ENCODE measurements at places on chromosomes 1 and 21.

GRCh38 chr1:12456979-12457378 is 161.0 kb downstream of the DHRS3 start:
- DNase-seq = no peak

GRCh38 chr1:51871351-51871975 is 7.1 kb downstream of the NRDC start:
- no peak for DNase-seq

GRCh38 chr1:114093624-114094362 is 59.9 kb downstream of the SYT6 start:
- DNase-seq = no peak

DNA sequence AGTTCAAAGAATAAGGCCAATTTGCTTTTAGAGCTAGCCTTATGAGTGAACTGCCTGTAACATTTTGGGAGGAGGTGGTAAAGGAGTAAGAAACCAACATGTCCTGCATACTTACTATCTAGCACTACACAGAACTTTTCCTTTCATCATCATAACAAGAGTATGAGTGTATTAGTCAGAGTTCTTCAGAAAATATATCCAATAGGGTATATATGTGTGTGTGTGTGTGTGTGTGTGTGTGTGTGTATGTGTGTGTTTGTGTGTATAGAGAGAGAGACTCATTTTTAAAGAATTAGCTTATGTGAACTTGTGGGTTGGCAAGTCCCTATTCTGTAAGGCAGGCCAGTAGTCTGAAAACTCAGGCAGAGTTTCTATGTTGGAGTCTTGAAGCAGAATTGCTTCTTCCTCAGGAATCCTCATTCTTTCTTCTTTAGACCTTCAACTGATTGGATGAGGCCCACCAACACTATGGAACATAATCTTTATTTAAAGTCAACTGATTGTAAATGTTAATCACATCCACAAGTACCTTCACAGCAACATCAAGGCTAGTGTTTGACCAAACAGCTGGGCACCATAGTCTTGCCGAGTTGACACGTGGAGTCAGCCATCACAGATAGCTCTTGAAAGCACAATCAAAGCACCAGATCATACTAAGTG is 121.9 kb downstream of the CYYR1 start:
- DNase-seq = no peak

GRCh38 chr1:117678246-117678977 is 72.6 kb downstream of the TENT5C start:
- no peak for DNase-seq

DNA sequence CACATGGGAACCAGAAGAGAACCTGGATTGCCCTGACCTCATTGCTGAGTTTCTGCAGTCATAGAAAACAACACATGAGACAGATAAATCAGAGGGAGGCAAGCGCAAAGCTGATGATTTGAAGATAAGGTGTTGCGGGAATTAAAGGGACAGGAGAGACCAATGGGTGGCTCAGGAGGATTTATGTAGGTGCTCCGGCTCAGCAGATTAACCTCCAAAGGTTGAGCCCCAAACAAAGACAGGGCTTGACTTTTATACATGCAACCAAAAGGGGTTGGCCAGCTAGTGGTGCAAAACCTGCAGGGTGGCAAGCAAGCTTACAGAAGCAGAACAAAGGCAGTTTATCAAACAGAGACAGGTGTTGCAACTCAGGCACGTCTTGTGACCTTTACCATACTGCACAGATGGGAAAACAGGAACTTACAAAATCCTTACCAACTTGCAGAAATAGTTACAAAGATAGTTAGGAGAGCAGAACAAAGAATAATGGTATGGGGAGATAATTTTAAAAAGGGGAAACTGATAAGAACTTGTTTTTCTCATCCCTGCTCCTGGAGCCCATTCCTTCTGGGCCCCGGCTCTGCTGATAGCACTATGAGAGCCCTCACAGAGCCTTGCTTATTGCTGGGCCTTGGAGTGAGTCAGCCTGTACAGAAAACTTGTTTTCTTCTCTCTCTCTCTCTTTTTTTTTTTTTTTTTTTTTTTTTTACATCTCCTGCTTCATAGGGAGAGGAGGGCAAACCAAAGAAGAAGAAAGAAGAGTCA is 93.6 kb downstream of the SNRPE start:
- peak; percentile 27 for DNase-seq

DNA sequence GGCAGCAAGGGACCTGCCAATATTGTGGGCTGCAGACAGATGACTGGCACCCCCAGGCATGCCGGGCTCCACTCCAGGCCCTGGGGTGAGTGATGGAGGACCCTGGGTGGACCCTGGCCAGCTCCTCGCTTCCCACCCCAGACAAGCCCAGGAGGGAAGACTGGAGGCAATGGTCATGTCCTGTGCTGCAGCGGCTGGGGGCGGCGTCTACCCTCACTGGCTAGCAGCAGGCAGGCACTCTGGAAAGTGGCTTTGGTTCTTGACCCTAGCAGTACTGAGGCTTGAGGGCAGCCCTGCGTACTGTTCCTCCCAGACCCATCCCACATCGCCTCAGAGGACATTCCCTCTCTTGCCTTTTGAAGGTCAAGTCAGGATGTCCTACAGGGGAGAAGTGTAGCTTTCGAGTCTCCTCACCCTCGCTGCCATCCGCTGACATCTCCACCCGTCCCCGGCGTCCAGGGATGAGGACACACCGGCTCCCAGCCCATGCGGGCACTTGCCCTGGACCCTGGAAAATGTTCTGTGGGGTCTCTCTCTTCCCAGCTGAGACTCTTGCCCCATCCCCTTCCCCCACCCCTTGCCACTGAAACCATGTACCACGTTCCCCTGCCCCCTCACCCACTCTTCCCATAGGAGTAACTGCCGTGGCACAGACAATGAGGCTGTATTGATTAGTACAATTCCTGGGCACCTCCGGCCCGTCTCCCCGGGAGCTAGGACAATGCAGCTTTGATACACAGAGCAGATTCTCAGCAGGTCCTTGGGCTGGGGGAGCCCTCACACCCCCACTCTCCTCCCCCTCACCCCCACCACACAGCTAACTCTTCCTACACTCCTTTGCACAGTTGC is 15.0 kb downstream of the SLC6A9 start:
- DNase-seq = no peak

DNA sequence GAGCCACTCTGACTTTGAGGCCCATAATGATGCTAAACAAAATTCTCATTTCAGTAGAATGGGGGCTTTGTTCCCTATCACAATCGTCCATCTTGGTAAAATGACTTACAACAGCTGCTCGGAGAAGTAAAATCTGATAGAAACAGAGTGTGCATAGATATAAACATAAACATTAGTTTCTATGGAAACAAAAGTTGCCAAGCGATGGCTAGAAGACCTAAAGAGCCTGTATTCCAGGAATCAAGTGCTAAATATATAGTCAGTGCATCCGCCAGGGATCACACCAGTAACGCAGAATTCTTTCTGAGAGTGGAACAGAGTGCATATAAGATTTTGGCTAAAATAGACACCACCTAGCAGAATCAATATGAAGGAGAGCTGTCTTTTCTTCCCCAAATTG is 91.2 kb upstream of the KAZN start:
- DNase-seq = no peak

DNA sequence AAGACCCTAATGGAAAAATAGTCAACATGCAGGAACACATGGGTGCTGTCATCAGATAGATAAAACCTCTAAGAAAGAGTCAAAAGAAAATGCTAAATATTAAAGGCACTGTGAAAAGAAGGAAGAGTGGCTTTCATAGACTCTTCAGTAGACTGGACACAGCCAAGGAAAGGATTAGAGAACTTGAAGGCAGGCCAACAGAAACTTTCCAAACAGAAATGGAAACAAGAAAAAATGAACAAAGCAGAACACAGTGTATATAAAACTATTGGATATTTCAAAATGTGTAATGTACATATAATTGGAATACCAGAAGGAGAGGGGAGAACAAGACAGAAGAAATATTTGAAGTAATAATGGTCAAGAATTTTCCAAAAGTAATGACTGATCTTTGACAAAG is 431.9 kb downstream of the MATN1 start:
- no peak for DNase-seq

DNA sequence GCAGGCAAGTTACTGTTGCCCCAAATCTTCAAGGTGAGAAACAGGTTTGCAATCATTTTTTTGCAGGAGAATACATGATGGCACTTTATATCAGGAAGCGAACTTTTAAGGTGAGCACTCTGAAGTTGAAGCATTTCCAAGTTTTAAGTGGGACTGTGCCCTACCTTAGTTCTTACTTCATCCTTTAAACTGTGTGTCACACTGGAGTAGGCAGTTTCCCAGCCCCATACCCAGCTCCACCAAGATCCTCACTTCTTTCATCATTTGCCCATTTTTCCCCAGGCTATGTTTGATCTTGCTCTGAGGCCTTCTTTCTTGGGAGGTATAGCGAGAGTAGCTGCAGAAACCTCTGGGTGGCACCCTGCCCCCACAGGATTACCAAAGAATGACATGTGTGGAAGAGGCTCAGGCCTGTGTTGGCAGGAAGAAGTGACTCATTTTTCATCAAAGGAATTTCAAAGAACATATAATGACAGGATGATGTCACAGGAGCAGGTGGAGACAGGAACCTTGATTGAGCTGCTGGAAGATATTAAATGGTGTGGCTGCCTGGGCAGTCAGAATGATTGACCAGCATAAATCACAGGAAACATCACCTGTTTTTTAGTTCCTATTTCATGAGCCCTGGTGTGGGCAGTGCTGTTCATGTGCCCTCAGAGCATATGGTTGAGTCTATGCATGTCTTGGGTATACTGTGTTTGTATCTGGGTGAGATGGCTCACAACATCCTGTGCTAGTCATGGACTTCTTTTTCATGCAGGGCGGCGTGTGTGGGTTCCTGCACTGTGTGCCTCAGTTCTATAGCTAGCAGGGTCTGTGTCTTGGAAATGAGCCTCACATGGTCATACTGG is 20.8 kb upstream of the MACF1 start:
- peak; percentile 91 for DNase-seq

- no peak for DNase-seq
Observed at GRCh38 chr1:18716112-18716784, 85.6 kb downstream of the PAX7 start.

DNA sequence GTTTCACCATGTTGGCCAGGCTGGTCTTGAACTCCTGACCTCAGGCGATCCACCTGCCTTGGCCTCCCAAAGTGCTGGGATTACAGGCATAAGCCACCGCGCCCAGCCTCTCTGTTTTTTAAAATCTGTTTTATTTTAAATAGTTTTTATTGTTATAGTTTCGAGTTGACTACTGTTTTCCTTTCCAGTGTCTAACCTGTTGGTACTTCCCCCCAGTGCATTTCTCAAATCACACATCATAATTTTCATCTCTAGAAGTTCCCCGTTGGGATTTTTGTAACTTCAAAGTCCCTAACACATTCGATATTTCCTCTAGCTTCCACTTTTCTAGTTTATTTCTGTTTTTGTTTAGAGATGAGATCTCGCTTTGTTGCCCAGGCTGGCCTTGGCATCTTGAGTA is 7.5 kb downstream of the HES4 start:
- DNase-seq = no peak

- no peak for DNase-seq
Observed at GRCh38 chr21:8992731-8993174, 1528.6 kb upstream of the TPTE start.

DNA sequence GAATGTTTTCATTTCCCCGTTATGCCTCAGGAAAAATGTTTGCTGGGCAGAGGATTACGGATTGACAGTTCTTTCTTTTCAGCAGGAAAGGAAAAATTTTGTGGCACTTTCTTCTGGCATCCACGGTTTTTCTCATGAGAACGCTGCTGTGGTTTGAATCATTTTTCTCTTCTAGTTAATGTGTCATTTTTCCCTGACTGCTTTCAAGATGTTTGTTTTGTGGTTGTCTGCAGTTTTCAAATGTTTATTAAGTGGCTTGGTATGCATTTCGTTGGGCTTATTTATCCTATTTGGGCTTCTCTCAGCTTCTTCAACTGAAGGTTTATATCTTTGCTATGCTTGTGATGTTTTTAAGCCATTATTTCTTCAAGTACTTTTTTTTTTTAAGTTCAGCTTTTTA is 359.0 kb downstream of the RGS7 start:
- no peak for DNase-seq

DNA sequence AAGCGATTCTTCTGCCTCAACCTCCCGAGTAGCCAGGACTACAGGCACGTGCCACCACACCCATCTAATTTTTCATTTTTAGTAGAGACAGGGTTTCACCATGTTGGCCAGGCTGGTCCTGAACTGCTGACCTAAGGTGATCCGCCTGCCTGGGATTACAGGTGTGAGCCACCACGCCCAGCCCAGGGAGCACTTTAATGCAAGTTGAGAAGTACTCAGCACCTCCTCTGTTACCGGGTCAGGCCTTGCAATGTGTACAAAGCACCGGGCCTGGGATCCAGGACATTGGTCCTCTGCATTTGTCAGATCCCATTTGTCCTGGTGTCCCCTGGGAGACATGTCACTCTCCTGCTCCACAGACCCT is 143.6 kb downstream of the TOMM20 start:
- no peak for DNase-seq

- DNase-seq = peak; percentile 91
Observed at GRCh38 chr1:205287767-205288559, 33.6 kb downstream of the NUAK2 start.

Data from Jurkat, Clone E6-1 (cell line).